Ovary (tissue), 10 donors: ENCODE measurements at places on chromosomes 3 and 15. TPM values are rescaled to one million over a fixed set of nuclear protein-coding genes. Genes with fewer than 3 reads are reported as not detected.

Gene C3orf20
- total RNA-seq, result not detected

Gene MIX23
- 16.3 TPM for total RNA-seq

Gene GLDN
- total RNA-seq, result 2.5 TPM

Gene ALDH1A2
- total RNA-seq, result 78.4 TPM

Gene KPNA1
- 26.4 TPM for total RNA-seq

Gene RYK
- 125 TPM for total RNA-seq

Gene PLA2G4D
- total RNA-seq, result not detected

Gene PGBD4
- 1.5 TPM for total RNA-seq

Gene GOLGA6L4
- total RNA-seq, result 8.0 TPM

Gene IL12A
- total RNA-seq, result 0.79 TPM

Gene ACKR4
- total RNA-seq, result 0.50 TPM

Gene HESX1
- total RNA-seq, result 0.78 TPM

Gene GATM
- total RNA-seq, result 103 TPM
